ENCODE measurements at places on chromosomes 4 and X. TPM values are rescaled to one million over a fixed set of nuclear protein-coding genes. Genes with fewer than 3 reads are reported as not detected.

DNA sequence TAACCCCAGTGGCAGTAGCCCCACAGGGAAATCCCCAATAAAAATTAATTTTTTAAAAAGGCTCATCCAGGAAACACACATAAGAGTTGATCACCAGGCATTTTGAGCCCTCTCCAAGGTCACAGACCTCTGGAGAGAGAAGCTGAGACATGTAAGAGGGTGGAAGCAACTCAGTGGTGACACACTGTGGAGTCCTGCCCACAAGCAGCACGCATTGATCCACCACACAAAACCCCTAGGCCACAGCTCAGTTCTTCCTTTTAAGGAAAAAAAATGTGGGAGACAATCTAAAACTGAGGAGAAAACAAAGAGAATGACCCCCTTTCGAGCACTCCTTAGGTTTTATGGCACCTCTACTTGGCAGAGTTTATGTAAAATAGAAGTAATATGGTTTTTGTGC is 71.7 kb upstream of the S100G start:
- H3K4me3 ChIP-seq, result no peak overlapping the region
- H3K27ac ChIP-seq, result no peak overlapping the region
- no peaks in the 10 kb centered on the region for H3K36me3 ChIP-seq
- H3K27me3 ChIP-seq, result no peaks in the 10 kb centered on the region
- no peaks in the 10 kb centered on the region for H3K4me1 ChIP-seq

DNA sequence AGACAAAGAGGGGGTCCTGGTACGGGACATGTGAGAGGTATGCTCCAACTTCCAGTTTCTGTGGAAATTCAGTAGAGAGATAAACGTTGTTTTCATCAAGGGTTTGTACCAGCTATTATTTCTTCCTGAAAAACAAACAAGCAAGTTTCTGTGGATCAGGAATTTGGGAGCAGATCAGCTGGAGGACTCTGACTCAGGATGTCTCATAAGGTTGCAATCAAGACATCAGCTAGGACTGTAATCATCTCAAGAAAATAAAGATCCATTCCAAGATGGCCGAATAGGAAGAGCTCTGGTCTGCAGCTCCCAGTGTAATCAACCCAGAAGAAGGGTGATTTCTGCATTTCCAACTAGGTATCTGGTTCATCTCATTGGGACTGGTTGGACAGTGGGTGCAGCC is 23.5 kb upstream of the NFKB1 start:
- DNase-seq, result no peak
- H3K27me3 ChIP-seq, result no peaks in the 10 kb centered on the region
- H3K4me1 ChIP-seq, result no peaks in the 10 kb centered on the region
- no peak overlapping the region for H3K27ac ChIP-seq
- H3K4me3 ChIP-seq, result no peak overlapping the region
- no peaks in the 10 kb centered on the region for H3K36me3 ChIP-seq

DNA sequence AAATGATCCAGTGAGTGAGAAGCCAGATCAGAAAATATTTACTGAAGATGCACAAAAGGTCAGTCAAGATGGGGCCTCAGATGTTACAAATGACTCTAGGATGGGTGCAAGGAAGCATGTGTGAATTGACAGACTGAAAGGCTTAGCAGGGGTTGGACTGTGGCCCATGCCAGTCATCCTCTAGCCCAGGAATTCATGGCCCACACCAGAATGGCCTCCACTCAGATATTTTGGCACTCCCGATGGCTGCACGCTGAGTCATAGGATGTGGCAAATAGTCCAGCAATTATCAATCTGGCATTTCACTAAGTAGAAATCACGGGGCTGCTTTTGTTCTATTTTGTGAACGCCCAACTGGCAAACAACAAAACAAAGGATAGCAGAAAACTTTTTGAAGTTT is 406.5 kb downstream of the IQCM start:
- H3K4me3 ChIP-seq, result no peak overlapping the region
- no peaks in the 10 kb centered on the region for H3K36me3 ChIP-seq
- no peak overlapping the region for H3K27ac ChIP-seq
- no peaks in the 10 kb centered on the region for H3K27me3 ChIP-seq
- H3K4me1 ChIP-seq, result no peaks in the 10 kb centered on the region
- DNase-seq, result no peak

DNA sequence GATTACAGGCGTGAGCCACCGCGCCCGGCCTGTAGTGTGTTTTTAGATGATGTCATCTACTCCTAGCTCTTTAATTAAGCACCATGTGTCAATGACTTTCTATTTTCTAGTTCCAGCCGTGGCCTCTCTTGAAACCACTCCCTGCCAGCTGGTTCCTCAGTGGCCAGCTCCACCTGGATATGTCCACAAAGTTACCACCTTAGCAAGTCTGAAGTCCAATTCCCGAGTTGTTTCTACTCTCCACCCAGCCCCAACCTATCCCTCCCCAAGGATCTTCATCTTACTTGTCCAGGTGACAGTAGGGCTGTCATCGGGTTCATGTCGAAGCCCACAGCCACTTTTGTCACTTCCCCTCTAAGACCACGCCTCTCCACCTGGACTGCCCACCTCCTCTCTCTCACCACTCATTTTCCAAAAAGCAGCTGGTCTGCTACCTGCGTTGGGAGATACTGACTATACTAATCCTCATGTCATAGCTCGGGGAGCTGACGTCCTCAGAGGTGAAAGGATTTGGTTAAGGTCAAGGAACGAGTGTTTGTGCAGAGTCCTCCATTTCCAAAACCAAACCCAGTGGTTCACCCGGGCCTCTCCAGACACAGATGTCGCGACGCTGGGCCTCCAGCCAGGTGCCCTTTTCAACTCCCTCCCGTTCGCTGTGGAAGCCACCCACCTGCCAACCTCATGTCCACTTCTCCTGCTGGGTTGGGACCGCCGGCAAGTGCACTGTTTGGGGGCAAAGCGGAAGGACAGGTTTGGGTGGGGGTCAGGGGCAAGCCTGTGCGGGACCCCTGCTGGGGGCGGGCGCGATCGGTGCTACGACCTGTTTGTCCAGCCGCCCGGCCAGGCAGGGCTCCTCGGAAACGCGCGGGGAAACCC is 704 bp downstream of the FAM3A start:
- H3K27ac ChIP-seq, result peak overlapping the region; percentile 67
- DNase-seq, result no peak
- H3K36me3 ChIP-seq, result no peaks in the 10 kb centered on the region
- peak overlapping the region; percentile 81 for H3K4me3 ChIP-seq
- no peaks in the 10 kb centered on the region for H3K27me3 ChIP-seq

- no peaks in the 10 kb centered on the region for H3K4me1 ChIP-seq
- no peaks in the 10 kb centered on the region for H3K36me3 ChIP-seq
Measured at GRCh38 chrX:153774576-153775292, 6.1 kb upstream of the SRPK3 start.

- peak overlapping the region; percentile 67 for H3K27ac ChIP-seq
- no peaks in the 10 kb centered on the region for H3K27me3 ChIP-seq
- H3K4me3 ChIP-seq, result peak overlapping the region; percentile 8
- H3K4me1 ChIP-seq, result peaks cover 58% of the 10 kb centered on the region
- peak; percentile 25 for DNase-seq
Measured at GRCh38 chr4:3372264-3372932, 69.4 kb upstream of the HGFAC start.

GRCh38 chr4:8685831-8686230 is 93.3 kb downstream of the CPZ start:
- DNase-seq, result no peak
- H3K36me3 ChIP-seq, result no peaks in the 10 kb centered on the region
- H3K4me1 ChIP-seq, result no peaks in the 10 kb centered on the region
- H3K27ac ChIP-seq, result no peak overlapping the region

GRCh38 chr4:94728056-94728766 is 29.5 kb upstream of the BMPR1B start:
- H3K4me1 ChIP-seq, result no peaks in the 10 kb centered on the region
- H3K4me3 ChIP-seq, result no peak overlapping the region
- no peaks in the 10 kb centered on the region for H3K36me3 ChIP-seq
- no peaks in the 10 kb centered on the region for H3K27me3 ChIP-seq
- H3K27ac ChIP-seq, result no peak overlapping the region

DNA sequence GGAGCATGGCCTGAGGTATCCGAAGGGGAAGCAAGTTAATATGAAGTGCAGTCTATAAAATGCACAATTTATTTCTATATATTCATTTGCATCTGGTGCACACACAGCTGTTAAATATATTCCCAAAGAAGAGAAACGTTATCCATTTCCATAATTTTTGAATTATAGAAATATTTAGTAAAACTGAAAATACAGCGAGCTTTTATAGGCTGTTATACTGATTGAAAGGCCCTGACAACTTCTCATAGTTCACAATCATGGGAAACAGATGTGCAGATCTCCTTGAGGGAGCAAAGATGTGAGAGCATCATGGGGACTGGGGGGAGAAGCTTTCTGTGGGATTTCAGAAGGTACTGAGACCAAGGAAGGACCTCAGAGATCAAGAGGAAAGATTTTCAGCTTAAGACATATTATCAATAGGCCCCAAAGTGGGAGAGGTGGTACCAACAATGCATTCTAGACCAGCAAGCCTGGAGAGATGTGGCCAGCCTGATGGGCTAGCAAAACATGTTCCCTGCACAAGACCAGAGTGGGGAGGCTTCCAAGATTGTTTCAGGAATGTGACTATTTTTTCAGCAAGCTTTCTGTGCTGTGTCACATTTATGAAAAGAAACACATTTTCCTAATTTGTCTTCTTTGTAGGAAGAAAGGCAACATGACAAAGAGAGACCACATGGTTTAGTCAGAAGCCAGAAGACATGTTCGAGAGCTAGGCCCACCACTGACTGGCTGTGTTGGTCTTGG is 256.0 kb upstream of the SFRP2 start:
- H3K36me3 ChIP-seq, result no peaks in the 10 kb centered on the region
- H3K27me3 ChIP-seq, result no peaks in the 10 kb centered on the region
- H3K4me3 ChIP-seq, result no peak overlapping the region
- H3K4me1 ChIP-seq, result no peaks in the 10 kb centered on the region

GRCh38 chr4:102713096-102713495 is 47.7 kb downstream of the MANBA start:
- peaks cover 76% of the 10 kb centered on the region for H3K36me3 ChIP-seq
- no peak overlapping the region for H3K4me3 ChIP-seq
- no peak for DNase-seq
- no peaks in the 10 kb centered on the region for H3K4me1 ChIP-seq

DNA sequence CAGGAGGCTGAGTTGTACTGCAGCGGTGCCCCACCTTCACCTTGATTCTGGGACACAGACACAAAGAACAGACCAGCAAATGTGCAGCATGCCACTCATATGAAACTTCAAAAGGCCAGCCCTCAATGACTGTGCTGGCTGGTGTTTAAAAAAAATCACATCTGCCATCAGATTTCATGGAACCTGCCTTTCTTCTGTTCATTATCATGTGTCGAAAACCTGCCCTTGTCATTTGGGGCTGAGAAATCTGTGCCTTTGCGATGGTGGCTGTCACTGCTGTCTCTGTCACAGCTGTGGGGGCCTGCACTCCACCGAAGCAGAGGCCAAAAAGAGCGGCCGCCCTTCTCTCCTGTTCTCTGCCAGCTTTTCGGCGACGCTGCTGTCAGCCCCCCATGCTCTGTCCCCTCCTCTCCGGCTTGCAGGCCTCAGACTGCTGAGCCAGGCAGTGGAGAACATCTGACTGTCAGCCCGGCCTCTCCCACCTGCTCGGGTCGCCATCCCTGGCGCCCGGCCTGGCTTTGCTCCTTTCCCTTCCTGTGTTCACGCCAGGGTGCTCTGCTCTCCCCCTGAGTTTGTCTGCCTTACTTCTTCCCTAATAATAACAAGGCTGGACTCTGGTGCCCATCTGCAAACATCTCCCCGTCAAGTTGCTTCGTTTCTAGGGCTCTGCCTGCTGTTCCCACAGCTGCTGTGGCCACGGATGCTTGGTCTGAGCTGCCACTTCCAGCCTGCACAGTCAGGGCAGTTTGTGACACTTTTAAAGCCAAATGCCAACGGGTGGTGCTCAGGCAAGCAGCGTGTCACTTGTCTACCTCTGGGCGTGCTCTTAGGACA is 355.2 kb downstream of the UNC5C start:
- no peaks in the 10 kb centered on the region for H3K27me3 ChIP-seq
- H3K4me1 ChIP-seq, result no peaks in the 10 kb centered on the region
- no peak overlapping the region for H3K4me3 ChIP-seq
- no peak for DNase-seq
- no peaks in the 10 kb centered on the region for H3K36me3 ChIP-seq

GRCh38 chrX:10483191-10483831 is 137.1 kb downstream of the MID1 start:
- DNase-seq, result no peak
- H3K4me1 ChIP-seq, result no peaks in the 10 kb centered on the region
- no peak overlapping the region for H3K27ac ChIP-seq
- no peak overlapping the region for H3K4me3 ChIP-seq
- H3K27me3 ChIP-seq, result no peaks in the 10 kb centered on the region

Gene CENPE
- polyA plus RNA-seq, result 0.01 TPM

Gene NOCT
- 31.5 TPM for polyA plus RNA-seq

Gene HEPH
- polyA plus RNA-seq, result not detected

Gene ZRSR2
- polyA plus RNA-seq, result 11.2 TPM

Gene SMIM9
- polyA plus RNA-seq, result not detected

Gene GPR34
- polyA plus RNA-seq, result 20.3 TPM

Gene BEX2
- 0.66 TPM for polyA plus RNA-seq

Gene GPC3
- polyA plus RNA-seq, result not detected

Gene XG
- polyA plus RNA-seq, result not detected

All from CD14-positive monocyte (primary cell).